Right ventricle myocardium superior (tissue), 1 donor: ENCODE measurements at places on chromosomes 4 and X. TPM values are rescaled to one million over a fixed set of nuclear protein-coding genes. Genes with fewer than 3 reads are reported as not detected.

Gene NEUROG2
- total RNA-seq = not detected

DNA sequence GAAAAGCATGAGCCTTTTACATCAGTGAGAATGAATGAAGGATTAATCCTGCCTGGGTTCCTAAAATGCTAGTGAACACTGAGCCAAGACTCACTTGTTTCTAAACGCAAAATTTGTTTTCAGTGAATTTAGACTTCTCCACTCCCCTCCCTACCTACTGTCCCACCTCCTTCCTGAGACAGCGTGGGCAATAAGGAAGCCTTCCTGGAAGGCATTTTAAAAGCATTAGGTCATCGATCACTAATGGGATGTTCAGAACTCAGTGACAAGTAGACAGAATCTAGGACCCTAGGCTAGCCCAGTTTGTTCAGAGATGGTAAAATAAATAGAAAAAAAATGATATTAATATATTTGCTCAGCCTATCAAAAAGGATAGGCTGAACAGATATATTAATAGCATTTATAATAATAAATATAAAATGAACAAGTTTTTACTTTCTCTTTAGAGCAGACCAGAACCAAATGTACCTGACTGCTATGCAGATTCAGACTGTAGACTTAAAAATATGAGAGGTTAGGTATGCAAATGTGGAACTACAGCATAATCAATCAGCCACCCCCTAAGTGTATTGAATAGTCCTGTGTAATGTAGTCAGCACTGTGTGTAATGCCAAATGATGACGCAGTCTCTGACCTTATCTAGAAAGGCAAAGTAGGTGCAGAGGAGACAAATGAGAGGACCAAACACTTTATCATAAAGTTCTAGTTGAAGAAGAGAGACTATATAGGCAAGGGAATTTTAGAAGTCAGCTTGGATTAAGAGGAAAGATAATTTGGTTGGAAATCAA lies 331.1 kb downstream of the GPAT3 start:
- DNase-seq = no peak

GRCh38 chr4:187777954-187778353 lies 217.6 kb upstream of the ZFP42 start:
- no peak for DNase-seq

GRCh38 chrX:78514852-78515251 lies 144.3 kb downstream of the RTL3 start:
- no peak for DNase-seq

GRCh38 chr4:74446193-74446868 lies 1.4 kb downstream of the AREG start:
- DNase-seq = no peak

Gene NPY1R
- 0.62 TPM for total RNA-seq

DNA sequence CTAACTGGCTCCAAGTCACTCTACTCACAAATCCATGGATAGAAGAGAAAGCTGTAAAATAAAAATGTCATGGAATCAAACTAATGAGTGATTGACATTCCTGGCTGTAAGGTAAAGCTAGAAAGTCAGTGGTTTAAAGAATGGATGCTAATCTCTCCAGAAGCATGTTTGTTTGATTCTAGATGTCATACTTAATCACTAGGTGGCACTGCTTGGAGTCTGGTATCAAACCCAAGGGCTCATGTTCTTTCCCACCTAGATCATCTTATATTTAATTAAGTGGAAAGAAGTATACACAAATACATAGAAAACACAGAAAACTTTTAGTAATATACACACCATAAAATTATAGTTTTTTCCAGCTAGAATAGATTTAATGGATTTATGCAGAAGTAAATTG lies 2666.6 kb downstream of the PCDH7 start:
- DNase-seq = no peak

Gene TEC
- total RNA-seq = 1.7 TPM

Gene PCDH11X
- total RNA-seq = 0.11 TPM

Gene RIPPLY1
- not detected for total RNA-seq

DNA sequence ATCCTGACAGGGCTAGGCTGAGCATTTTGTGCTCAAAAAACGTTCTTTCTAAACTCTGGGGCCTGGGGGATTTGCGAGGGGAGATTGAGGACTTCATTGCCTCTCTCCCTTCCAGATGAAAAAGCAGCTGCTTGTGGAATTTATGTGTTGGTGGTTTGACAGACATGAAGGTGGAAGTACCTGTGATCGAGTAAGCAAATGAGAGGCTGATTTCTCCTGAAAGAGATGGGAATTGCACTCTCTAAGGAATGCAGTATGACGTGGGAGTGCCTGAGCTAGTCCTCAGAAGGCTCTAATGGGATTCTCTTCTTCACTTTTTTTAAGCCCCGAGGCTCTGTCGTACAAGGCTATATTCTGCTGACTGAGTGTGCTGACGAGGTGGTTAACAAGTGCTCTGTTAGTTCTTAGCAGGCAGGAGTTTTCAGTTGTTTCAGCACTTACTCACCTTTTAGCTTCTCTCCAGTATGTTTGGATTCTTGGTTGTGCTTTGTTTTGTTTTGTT lies 426.8 kb upstream of the CNKSR2 start:
- no peak for DNase-seq

- DNase-seq = no peak
These were observed 88.5 kb downstream of the PDS5A start for GRCh38 chr4:39889226-39889625.

Gene FMR1NB
- not detected for total RNA-seq

DNA sequence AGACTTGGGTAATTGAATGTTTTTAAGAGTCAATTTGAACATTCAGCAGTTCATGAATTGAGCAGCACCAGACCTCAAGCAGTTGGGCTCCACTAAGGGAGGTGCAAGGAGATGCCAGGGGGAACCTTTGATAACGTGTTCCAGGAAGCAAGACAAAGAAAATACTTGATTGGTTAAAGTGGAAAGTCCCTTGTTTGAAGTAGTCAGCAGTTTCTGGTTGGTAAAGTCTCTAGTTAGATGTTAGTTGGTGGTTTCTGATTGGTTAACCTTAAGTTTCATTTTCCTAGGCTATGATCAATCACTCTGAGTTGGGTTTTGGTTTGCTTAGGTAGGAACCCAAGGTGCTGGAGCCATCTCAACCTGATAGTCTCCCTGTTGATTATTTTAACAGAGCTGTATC lies 4.0 kb downstream of the HERC6 start:
- DNase-seq = no peak

Gene AKAP4
- total RNA-seq = not detected

DNA sequence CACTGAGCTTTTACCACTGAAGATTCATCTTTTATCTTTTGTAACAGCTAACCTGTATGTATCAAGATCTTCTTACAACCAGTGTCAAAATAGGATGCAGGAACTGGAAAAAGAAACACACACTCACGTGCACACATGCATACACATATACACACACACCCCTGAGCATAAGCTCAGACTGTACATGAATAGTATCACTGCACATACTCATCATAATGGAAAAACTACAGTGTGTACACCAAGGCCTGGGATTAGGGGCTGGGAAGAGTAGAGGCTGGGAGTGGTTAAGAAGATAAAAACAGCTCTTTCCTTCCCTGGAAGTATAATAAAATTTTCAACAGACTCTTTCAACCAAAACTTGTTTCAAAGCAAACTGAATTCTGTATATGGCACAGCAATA lies 73.4 kb downstream of the RELL1 start:
- DNase-seq = no peak

Gene SLITRK4
- 0.38 TPM for total RNA-seq

- no peak for DNase-seq
These were observed 37.2 kb upstream of the PAPSS1 start for GRCh38 chr4:107757283-107757682.

- no peak for DNase-seq
These were observed 3.0 kb upstream of the SPATA4 start for GRCh38 chr4:176198316-176198903.

DNA sequence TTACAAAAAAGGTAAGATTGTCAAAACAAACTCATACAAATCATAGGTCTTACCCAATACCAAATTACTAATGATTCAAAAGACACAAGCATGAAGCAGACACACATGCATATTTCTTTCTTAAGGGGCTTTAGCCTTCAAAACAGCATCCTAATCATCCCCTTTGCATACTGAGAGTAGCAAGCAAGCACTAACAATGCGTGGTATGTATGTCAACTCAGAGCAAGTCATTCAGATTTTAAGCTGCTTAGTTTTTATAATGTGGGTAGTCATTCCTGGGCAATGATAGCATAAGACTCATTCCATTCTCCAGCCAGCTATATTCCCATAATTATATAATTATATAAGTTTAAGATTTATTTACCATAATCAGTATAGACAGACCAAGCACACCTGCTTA lies 219.6 kb downstream of the DKK2 start:
- no peak for DNase-seq

DNA sequence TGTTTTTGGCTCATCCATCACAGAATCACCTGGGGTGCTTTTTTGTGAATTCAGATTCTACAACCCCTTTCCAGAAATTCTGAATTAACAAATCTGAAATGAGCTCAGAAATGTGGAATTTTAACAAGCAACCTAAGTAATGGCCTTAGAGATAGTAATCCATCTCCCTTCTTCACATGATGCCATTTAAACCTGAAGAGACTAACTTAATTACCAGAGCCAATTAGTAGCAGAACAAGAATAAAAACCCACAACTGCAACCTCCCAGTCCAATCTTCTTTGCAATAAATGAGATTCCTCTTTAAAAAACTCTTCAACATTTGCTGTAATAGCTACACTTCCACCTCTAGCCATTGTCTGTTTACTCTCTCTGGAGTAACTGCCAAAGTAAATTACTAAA lies 69.7 kb downstream of the ARAP2 start:
- DNase-seq = no peak

Gene RHOXF2B
- not detected for total RNA-seq

GRCh38 chrX:68697465-68698125 lies 50.1 kb downstream of the STARD8 start:
- DNase-seq = no peak

Gene VCX3A
- total RNA-seq = not detected

Gene ADH1A
- total RNA-seq = 0.83 TPM

Gene OTOP1
- not detected for total RNA-seq

DNA sequence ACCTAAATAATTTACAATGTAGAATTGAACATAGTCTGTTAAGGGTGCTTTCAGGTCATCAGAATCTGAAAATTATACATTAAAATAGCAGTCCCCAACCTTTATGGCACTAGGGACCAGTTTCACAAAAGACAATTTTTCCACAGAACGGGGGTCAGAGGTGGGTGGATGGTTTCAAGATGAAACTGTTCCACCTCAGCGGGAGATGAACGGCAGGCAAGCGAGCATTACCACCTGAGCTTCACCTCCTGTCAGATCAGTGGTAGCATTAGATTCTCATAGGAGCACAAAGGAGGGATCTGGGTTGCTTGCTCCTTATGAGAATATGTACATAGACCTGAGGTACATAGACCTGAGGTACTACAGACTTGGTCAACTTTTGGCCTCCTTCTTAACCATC lies 29.0 kb downstream of the LRBA start:
- no peak for DNase-seq

GRCh38 chr4:159101988-159102621 lies 774 bp upstream of the RAPGEF2 start:
- no peak for DNase-seq

Gene NXT2
- 1.5 TPM for total RNA-seq

DNA sequence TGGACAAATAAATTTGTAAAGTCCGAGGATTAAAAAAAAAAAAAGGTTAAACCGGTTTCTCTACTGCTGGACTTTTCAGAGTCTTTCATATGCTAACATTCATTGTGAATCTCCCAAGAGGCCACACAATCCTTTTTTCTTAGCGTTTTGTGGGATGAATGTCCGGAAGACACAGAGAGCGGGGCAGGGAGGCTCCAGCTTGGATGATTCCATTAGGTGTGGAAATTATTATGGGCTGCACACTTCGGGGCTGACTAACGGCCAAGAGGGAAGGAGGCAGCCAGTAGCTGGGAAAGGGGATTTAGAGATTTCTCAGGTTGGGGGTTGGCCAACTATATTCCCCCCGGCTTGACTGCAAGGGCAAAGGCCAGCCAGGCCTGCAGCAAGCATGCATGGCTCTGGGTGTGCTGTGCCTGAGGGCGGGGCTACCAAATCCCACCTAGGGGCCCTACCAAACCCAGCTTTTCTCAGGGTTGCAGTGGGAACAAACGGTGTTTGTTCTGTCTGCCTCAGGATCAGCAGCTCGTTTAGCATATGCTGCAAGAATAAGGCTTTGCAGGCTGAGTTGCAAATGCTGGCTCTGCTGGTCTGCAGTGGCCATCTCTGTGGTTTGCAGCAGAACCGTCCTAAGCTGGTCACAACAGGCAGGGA lies 28.6 kb downstream of the NYX start:
- no peak for DNase-seq

- DNase-seq = no peak
These were observed 34.7 kb downstream of the IRS4 start for GRCh38 chrX:108701633-108702032.

Gene COL25A1
- 0.24 TPM for total RNA-seq

DNA sequence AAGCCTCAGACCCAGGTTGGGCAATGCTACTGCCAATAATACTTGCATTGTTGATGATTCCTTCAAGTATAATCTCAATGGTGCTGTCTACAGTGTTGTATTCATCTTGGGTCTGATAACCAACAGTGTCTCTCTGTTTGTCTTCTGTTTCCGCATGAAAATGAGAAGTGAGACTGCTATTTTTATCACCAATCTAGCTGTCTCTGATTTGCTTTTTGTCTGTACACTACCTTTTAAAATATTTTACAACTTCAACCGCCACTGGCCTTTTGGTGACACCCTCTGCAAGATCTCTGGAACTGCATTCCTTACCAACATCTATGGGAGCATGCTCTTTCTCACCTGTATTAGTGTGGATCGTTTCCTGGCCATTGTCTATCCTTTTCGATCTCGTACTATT lies 7.4 kb downstream of the LPAR4 start:
- DNase-seq = no peak
